Osteocyte (in vitro differentiated cells): ENCODE measurements at places on chromosomes 3 and 15.

- DNase-seq, result no peak
These were observed 124.3 kb upstream of the ATP2B2 start for GRCh38 chr3:10629671-10630040.

DNA sequence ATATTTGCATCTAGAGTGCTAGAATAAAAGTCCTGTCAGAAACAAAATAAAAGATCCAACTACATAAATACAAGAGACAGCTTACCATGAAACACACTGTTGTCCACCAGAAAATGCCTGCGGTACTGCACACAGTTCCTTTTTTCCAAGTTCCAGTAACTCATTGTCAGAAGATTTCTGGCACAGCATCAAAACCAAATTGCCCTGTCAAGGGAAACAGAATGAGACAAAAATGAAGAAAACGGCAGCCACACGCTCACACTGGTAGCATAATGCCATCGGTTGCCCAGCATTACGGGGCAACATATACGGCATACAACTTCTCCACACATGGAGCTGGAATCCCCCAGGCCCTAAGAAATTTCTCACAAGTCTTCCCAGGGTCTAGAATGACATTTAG is 40.8 kb downstream of the PLCH1 start:
- no peak for DNase-seq

DNA sequence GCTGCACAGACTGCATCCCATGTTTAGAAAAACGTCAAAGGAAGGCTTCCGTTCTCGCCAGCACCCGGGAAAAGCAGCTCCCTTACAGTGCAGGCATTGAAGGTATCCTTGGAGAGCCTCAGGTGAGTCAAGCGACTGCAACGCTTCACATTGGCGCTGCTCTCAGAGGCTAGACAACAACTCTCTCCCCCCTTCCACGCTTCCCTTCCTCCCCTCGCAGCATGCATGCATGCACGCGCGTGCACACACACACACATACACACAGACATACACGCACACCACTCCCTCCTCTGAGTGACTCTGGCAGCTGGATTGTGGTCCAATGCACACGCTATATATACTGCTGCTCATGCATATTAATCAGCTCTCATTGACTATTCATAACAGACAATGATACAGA is 191.1 kb downstream of the PDZRN3 start:
- DNase-seq, result no peak

DNA sequence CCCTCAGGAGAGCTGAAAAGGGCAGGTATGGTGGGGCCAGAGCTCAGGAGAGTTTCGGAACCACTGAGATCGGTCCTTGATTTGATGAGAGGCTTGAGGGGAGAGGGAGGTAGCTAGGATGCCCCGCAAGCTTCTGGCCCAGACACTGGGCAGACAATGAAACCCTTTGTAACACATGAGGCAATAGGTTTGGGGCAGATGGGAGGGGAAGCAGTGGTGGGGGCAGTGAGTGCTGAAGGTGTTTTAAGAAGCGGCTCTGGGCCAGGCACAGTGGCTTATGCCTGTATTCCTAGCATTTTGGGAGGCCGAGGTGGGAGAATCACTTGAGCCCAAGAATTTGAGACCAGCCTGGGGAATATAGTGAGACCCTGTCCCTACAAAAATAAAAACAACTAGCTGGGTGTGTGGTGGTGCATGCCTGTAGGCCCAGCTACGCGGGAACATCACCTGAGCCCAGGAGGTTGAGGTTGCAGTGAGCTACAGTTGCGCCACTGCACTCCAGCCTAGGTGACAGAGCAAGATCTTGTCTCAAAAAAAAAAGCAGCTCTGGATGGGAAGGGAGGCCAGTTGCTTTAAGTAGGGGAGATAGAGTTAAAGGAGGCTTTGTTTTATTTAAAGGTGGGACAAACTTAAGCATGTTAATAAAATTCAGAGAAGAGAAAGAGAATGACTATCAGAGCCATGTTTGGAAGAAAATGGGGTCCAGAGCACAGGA is 9.6 kb upstream of the SNX22 start:
- no peak for DNase-seq

DNA sequence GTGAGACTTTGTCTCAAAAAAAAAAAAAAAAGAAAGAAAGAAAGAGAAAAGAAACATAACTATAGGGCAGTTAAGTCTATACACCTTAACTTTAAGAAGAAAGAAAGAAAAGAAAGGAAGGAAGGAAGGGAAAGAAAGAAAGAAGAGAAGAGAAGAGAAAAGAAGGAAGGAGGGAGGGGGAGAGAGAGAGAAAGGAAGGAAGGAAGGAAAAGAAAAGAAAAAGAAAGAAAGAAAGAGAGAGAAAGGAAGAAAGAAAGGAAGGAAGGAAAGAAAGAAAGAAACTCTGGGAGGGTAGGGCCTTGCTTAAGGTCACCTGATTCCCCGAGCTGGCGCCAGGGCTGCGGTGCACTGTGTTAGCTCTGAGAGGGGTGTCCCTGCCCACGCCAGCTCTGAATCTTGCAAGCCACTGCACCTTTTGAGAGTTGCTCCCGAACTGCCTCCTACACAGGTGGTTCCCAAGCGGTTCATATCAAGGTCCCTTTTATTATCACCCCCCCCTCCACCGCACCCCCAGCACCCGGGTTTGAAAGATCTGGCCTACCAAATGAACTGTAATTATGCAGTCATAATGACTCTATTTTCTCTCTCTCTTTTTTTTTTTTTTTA is 39.2 kb upstream of the VPS8 start:
- no peak for DNase-seq

- no peak for DNase-seq
These were observed 77.8 kb downstream of the VGLL3 start for GRCh38 chr3:86913160-86913559.

DNA sequence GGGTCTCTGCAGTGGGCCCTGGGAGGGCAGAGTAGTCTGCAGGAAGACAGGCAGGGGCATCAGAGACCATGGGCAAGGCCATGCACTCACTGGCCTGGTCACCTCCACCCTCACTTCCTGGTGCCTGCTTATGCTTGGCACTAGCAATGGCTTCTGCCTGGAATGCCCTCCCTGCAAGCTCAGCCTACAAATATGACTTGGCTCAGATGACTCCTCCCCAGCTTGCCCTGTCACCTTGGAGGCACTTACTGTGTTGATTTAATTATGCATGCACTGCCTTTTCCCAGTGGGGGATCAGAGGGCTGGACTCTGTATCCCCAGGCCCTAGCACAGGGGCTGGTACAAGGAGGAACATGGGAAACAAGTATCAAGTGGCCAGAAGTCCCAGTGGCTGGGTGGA is 7.8 kb downstream of the C3orf18 start:
- no peak for DNase-seq

DNA sequence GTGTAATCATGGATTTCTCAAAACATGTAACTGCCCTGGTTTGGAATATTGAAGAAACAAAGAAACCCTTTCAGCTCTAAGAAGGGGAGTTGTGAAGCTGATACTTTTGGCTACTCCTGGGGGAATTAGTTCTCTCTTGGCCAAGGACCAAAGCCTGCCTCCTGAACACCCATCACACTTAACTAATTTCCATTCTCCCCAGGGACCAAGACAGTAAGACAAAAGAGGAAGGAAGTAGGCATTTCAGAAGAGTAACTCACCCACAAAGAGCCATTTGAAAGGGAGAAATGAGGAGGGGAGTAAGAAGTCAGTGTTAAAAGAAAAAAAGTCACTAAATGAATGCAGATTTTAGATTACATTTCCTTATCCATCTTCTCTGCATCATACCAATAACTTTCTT is 328.0 kb upstream of the SOX2 start:
- DNase-seq, result no peak
